ENCODE measurements at places on chromosomes 5 and 9. TPM values are rescaled to one million over a fixed set of nuclear protein-coding genes. Genes with fewer than 3 reads are reported as not detected.

The NUTM2G gene
- total RNA-seq = not detected

The CDC20B gene
- total RNA-seq = not detected

The PCDHGA2 gene
- total RNA-seq = 7.7 TPM

The SPINK5 gene
- 1.8 TPM for total RNA-seq

The NR5A1 gene
- not detected for total RNA-seq

The MRPS30 gene
- 69.8 TPM for total RNA-seq

The SLC12A7 gene
- 42.3 TPM for total RNA-seq

The CTSL gene
- total RNA-seq = 169 TPM

GRCh38 chr5:144356489-144356888, 185.8 kb downstream of the KCTD16 start:
- DNase-seq = no peak

DNA sequence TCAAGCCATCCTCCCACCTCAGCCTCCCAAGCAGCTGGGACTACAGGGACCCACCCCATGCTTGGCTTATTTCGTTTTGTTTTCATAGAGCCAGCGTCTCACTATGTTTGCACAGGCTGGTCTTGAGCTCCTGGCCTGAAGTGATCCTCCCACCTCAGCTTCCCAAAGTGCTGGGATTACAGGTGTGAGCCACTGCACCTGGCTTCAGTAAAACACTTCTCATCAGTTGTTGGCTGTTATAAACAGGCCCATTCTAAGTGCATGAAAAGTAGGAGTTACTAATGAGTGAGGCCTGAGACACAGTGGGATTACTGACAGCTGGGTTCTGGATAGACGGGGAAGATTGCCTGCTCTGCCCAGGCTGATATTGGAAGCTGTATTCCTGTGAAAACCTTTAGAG, 3.5 kb downstream of the CRB2 start:
- no peak for DNase-seq

GRCh38 chr9:132268725-132269352, 85.9 kb downstream of the SETX start:
- peak; percentile 79 for DNase-seq

- peak; percentile 50 for DNase-seq
These were observed 1.7 kb downstream of the DCANP1 start for GRCh38 chr5:135445306-135445985.

DNA sequence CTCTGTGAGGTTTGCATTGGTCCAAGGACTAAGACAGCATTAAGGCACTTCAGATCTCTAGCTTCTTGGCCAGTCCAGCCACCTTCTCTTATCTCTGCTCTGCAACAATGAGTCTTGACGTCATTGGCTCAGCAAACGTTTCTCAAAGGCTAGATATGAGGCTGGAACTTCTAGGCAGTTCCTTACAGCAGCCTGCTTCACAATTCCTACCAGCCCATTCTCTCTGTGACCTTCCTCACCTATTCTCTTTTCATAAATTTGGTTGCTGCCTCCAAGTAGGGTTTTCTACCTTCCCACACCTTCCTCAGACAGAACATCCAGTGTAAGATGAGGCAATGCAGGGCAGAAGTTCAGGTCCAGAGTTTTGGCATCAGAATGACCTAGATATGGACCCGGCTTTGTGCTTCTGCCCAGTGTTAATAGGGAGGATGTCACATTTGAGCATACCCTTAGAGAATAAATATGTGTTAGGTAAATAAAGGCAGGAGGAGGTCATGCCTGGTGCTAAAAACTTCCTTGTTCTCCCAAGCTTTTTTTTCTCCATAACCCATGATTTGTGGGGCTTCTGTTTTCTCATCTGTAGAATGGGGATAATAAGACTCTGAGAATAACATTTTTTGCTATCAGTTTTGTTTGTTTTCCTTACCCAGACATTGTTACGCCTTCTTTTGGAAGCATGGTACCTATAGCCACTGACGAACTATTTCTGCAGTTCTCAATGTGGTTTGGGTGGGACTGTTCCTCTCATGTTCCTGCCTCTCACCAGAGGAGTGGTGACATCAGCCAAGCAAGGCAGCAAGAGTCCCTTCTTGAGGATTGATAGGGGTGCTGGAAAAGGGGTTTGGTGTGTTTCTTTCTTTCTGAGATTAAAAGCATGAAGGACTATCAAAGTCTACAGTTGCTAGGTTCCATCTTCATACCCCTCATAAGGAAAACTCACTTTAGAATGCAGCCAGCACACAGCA, 220.6 kb upstream of the TRIM32 start:
- DNase-seq = no peak

- no peak for DNase-seq
These were observed 559.5 kb upstream of the KLF4 start for GRCh38 chr9:108049026-108049607.

DNA sequence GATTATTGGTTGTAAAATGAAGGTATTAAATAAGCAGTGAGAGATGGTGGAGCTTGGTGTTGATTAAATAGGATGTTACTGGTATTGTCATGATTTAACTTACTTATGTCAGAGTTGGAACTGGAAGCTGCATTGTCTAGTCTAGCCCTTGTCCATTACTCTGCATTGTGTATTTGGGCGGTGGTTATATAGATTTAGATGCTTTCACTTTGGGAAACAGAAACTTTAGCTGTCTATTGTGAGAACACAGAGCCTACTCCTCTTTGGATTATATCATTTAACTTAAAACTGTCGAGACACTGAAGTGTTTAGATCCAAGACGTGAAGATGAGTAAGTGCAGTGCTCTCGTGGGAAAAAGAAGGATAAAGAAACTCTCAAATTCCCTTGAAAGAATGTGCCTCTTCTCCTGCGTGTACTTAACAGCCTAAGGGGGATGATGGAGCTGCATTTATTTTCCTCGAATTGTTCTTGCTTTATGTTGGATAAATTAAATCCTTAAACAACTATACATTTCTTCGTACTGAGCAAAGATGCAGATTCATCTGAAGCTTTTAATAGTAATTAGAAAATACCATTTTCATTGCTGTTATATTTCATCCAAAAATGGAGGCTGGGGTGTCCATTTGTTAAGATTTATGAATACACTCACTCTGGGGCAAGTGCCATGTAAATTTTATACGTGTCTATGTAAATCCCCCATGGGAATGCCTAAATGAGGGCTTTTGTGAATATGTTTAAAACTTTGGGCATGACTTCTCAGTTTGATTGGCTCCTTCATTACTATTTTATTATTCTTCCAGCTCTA, 21.6 kb downstream of the FBXL7 start:
- no peak for DNase-seq

- no peak for DNase-seq
These were observed 8.7 kb upstream of the AGPAT2 start for GRCh38 chr9:136695955-136696354.

DNA sequence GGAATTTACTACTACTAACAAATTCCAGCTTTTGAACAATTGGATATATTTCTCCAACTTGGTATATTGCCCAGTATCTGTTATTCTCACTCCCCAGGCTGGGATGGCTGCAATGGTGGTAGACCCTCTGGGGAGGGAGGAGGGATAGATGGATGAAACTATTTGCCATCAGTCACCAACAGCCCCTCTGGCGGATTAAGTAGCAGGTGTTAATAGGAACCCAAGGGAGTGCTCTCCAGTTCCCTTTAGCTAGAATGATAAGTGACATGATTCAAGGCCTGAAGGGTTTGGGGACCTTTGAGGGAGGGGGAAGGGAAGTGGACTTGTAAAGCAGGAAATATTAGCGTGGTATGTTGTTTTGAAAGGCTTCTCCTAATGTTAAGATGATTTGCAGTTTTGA, 824.0 kb upstream of the ARRDC3 start:
- no peak for DNase-seq

GRCh38 chr5:137088175-137088574, 411.0 kb downstream of the SPOCK1 start:
- DNase-seq = no peak

DNA sequence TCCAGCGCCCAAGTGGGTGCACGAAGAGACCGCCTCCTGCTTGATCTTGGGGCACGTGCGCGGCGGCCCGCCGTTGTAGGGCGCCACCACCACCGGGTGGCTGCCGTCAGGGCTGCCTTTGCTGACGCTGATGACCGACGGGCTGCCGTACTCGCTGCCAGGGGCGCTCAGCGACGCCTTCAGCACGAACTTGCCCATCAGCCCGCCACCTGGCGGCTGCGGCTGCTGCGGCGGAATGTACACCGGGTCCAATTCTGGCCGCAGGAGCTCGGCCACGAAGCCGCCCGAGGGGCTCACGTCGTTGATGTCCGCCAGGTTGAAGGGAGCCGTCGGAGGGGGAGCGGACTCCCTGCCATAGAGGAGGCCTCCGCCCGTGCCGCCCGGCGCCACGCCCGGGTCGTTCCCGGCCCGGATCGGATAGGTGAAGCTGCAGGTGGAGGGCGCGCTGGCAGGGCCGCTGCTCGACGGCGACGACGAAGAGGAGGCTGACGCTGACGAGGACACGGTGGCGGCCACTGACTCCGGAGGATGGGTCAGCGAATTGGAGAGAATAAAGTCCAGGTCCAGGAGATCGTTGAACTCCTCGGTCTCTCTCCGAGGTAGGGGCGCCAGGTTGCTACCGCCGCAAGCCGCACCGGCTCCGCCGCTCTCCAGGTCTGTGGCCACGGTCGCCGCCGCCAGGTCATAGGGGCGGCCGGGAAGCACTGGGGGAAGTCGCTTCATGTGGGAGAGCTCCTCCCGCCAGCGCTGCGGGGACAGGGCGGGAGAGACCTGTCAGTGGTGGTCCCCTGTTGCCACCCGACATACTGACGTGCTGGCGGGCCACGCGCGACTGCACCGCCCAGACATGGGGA, 1.8 kb downstream of the KLF4 start:
- peak; percentile 73 for DNase-seq

GRCh38 chr5:167294882-167295680, 996.4 kb upstream of the WWC1 start:
- DNase-seq = no peak

DNA sequence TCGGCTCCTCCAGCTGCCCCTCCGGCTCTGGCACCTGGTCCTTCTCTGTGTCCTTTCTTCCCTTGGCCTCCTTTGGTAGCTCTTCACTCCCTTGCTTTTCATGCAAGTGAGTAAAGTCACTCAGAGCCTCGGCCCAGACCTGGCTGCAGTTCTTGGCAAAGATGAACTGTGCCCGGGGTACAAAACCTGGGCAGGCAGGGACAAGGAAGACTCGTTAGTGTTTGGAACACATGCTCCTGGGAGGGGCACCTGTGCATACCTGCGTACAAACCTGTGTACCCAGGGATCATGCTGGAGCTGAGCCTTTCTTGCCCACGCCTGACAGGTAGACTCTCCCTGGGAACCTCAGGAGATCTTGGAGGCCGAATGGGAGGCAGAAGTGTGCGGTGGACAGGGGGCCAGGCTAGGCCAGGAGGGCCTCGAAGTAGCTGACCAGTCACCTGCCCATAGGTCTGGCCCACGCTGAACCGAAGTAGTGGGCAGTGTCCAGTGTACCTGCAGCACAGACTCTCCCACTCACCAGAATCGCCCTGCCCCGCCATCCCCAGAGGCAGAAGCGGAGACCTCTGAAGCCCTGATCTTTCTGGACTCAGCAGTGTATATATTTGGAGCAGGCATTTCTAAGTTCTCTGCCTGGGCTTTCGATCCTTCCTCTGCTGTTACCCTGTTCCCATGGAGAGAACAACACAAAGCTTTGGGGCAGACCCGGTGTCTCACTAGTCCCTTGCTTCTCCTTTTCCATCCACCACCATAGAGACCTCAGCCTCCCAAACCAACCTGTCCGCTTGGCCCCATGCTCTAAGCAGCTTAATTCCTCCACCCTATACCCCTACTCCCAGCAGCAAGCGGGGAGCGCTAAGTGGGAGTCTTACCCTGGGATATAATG, 41.9 kb upstream of the TESK1 start:
- no peak for DNase-seq

DNA sequence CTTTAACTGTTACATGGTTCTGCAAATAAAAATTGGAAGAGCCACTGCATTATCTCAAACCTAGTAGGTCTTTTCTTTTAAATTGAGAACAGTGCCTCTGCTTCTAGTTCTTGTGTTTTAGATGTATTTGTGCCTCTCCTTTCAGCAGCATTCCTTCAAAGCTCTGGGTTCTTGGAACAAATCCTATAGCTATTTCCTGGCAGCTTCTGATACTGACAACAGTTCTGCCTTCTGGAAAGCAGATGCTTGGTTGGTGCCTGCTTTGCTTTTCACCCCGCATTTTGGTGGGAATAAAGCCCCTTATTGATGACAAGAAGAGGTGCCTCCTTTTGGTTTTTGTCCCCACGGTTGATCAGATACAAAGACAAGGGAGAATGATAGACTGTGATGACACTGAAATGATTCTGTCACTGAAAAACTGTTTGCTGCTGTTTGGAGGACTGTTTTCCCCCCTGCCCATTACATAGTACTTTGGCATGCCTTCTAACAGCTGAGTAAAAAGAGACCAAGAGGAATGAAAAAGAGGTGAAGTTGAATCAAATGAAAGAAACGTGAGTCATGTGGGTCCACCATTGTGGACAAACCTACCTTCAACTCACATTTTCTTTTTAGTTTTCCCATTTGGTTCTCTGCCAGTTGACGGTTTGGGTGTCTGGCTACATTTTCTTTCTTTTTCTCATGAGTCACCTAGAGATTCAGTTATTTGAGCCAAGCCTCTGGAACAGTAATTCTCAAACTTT, 5.6 kb downstream of the PTCD2 start:
- DNase-seq = no peak

DNA sequence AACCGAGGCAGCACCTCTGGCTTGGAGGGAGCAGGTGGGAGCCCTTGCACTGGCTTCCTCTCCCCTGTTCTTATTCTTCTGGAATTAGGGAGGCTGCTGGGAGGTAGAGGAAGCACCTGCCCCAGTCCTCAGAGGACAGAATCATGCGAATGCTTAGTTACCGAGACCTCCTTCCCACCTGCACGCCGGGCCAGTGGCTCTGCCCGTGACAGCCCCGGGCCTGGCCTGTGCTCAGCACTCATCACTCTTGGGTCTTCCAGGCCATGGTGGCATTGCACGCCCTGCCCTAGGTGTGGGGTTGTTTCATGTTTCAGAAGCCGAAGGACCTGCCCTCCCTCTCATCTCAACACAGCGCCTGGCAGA, 45.3 kb upstream of the NKD2 start:
- no peak for DNase-seq

- no peak for DNase-seq
These were observed 408.7 kb downstream of the ARHGEF28 start for GRCh38 chr5:74034733-74035132.

DNA sequence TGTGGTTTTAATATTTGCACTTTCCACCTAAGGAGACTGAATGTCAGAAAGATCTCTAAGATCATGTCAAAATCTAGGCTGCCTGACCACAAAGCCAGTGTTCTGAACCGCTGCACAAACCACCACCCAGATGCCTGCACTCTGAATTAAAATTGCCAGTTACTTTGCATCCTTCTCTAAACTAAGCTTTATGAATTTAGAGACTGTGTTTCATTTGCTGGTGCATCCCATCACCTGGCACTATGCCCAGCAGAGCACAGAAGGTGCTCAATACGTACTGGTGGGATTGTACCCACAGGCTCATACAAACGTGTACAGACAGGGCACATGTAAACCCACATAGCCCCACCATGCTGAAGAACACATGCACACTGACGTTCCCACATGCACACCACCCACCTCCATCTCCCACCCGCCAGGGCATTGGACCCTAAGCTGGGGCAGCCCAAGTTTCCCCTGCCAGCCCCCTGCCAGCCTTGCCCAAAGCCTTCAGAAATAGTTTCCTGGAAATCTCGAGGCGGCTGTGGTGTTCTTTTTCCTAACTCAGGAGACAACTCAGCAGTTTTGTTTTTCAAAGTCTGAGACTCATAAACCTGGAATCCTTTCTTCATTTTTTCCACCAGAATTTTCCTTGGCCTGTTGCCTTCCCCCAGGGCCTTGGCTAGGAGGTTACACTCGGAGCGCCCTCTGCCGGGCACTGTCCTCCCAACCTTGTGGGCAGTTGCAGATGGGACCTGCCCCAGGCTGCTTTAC, 9.6 kb upstream of the TRAF1 start:
- peak; percentile 96 for DNase-seq

- DNase-seq = no peak
These were observed 317 bp downstream of the DPP7 start for GRCh38 chr9:137114220-137114612.
